ENCODE measurements at places on chromosomes 13 and 19.

DNA sequence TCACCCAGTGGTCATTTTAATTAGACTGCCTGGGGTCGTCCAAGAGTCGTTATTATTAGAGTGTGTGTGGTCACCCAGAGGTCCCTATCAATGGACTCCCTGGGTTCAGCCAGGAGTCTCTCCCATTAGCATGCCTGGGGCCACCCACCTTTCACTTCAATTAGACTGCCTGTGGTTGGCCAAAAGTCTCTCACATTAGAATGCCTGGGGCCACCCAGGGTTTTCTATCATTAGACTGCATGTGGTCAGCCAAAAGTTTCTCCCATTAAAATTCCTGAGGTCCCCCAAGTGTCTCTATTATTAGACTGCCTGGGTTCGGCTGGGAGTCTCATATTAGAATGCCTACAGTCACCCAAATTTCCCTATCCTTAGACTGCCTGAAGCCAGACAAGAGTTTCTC is 1472.6 kb downstream of the UQCRFS1 start:
- no peak for DNase-seq

- DNase-seq = no peak
These were observed 54.1 kb upstream of the RFXAP start for GRCh38 chr13:36764957-36765356.

DNA sequence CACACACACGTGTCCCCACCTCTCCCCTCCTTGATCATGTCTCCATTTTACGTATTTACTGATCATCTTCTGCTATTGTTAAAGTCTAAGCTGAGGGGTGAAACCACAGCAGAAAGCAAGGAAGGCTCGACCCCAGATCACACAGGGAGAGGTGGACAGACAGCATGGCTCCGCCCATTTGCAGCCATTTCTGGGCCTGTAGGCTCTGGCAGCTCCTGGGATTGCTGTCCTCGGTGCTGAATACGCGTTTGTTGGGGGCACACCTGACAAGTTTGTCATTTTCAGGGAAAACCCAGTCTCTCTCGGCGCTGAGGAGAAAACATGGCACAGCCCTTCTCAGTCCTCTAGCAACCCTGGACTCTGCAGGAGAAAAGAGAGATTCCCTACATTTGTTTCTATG is 8.0 kb downstream of the TMEM86B start:
- no peak for DNase-seq

- no peak for DNase-seq
These were observed 15.6 kb upstream of the NBEA start for GRCh38 chr13:34926508-34926907.

DNA sequence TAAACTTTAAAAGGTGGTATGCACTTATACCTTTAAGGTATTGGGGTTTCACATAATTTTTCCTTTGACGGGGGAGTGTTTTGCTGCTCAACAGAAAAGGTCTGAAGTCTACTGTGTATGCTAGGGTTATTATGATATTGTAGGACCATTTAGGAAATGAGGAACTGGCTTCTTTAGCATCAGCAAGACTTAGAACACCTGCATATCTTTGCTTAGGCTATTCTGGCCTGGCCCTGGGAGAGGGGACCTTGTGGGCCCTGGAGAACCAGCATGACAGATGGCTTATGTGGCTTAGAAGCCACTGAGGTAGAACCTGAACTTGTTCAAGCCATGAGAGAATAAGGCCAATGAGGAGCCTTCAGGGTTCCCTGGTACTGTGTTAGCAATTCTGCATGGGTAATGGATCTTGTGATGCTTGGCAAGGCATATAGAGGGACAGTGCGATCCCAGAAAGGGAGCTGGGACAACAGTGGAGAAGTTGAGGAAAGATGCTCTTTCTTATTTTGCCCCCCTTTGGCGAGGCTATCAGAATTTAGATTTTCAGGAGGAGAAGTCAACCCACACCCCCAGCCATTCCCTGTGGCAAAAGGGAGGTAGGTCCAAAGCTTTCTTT is 4.3 kb downstream of the RGCC start:
- no peak for DNase-seq

DNA sequence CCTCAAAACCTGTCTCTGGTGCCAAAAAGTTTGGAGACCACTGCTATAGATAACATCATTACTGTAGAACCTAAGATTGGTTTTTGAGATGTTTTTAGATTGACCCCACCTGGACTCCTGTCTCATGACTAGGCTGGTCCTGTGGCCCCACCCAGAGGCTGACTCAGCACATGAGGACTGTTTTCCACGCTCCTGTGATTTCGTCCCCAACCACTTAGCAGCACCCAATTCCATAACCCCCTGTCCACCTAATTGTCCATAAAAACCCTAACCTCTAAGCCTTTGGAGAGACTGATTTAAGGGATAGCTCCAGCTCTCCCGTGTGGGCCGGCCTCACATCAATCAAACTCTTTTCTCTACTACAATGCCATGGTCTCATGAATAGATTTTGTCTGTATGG is 25.6 kb upstream of the GAS6 start:
- no peak for DNase-seq

DNA sequence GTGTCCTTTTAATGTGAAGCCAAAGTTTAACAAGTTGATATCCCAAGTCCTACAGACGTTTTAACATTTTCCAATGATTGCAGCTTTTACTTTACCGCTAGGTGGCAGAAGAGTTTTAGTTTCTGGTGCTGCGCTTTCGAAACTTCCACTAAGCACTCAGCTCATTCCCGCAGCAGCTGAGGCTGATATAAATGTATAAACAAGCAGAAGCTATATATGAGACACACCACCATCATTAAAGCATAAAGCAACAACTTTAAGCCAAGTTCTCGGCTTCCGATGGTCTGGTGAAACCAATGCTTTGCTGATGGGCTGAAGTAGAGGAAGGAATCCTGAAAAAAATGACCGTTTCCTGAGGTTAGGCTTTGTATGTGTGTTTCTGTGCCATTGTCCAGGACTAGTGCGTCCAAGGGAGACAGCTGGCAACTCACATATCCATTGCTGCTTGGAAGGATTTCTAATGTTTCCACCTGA is 753.9 kb downstream of the OLFM4 start:
- DNase-seq = no peak

DNA sequence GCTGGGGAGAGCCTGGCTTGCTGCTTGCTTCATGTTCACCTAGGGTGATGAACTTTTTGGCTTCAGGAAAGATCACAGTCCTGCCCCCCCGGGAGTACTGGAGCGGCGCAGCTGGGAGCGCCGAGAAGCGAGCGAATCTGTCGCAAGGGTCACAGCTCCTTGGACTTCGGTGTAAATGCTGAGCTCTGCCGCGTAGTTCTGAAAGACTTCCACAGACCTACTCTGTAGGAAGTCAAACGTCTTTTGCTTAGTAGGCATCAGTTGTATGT is 2.7 kb downstream of the ING1 start:
- no peak for DNase-seq

DNA sequence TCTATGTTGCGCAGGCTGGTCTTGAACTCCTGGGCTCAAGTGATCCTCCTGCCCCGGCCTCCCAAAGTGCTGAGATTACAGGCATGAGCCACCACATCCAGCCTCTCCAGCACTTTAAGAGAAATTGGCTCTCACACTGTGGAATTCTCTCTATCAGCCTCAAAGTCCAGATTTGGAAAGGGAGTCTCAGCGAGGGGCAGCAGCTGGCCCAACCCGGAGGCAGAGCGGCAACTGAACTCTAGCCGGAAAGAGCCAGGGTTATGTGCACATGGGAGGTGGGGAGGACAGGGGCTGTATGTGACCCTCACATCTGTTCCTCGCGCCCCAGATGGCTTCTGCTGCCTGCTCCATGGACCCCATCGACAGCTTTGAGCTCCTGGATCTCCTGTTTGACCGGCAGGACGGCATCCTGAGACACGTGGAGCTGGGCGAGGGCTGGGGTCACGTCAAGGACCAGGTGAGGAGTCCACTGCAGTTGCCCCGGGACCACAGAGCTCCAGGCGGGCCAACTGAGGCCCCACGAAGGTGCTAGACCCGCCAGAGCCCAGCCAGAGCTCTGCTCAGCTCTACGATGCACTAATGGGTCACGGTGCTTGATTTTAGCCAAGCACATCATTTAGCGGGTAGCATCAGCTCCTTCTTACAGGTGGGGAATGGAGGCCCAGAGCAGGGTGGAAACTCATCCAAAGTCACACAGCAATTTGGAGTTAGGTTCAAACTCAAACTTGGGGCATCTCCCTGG is 1.3 kb downstream of the CREB3L3 start:
- no peak for DNase-seq

- no peak for DNase-seq
These were observed 1.8 kb upstream of the CDC37 start for GRCh38 chr19:10404888-10405820.

GRCh38 chr13:65336916-65337315 is 1893.2 kb downstream of the PCDH9 start:
- DNase-seq = no peak

DNA sequence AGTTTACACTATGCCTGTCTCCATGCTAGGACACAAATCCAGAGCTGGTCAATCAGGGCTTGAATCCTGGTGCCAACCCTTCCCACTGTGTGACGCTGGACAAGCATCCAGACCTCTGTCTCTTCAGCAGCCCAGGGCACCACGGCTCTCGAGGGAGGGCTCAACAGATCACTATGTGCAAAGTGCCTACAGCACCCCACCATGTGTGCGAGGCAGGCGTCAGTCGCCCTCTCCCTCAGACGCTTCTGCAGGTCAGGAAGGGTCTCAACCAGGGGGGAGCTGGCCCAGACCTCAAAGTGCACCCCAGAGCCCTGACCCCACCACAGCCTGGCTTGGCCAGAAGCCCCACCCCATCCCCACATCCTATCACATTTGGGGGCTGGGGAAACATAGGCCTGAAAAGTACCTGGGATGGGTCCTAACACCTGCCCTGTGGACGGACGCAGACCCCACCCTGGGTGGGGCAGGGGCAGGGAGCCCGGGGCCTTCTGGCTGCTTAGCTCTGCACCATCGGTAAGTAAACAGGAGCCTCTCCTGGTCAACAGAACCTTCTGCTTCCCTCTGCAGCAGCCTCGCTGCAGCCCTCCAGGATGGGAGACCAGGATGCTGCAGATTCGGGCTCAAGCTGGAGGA is 2.9 kb upstream of the C2CD4C start:
- no peak for DNase-seq

- no peak for DNase-seq
These were observed 34.4 kb downstream of the STARD13 start for GRCh38 chr13:33251131-33251661.

DNA sequence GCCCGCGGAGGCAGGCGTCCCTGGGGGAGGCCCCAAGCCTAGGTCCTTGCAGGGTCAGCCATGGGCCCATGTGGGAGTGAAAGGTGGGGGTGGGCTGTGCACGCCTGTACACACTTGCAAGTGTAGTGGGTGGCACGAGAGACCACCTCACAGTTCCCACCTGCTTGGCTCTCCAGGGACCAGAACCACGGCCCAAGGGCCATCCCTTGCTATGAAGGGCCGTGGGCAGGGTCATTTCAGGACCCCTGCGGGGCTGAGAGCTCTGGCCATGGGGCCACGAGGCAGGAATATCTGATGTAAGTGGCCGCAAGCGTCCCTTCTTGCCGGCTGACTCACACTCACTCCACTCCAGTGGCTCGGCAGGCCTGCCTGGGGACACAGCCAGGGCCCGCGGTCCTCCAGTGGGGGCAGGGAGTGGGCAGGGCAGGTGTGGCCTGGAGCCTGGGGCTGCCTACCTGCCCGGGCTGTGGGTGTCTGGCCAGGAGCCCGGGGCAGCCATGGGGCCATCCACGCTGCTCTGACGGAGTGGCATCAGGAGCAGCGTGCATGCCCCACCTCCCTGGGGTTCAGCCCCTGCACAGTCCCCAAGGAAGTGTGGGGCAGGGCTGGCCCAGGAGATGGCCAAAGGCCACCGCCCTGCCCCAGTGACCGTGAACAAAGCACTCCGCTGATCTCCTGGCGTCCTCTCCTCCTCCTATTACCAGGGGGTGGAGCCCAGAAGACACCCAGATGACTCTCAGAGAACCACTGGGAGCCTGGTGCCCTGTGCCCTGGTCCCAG is 8.6 kb upstream of the MKNK2 start:
- no peak for DNase-seq

GRCh38 chr19:50198431-50199258 is 4.8 kb upstream of the MYH14 start:
- DNase-seq = no peak

DNA sequence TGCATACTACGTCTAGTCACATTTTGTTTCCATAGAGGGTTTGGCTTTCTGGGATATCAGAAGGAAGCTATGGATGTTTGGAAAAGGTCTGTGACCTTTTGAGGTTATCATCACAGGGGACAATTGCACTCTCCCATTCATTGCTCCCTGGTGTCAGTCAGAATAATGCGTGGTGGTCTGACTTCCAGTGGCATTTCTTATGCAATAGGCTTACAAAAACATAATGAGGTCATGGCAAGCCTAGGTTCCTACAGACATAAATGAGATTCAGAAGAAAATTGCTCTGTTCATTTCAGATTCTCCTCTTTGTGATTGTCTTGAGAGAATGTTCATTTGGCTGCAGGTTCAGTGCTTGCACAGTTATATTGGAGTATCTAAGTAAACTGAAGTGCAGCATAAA is 54.6 kb downstream of the ARHGAP35 start:
- DNase-seq = no peak

DNA sequence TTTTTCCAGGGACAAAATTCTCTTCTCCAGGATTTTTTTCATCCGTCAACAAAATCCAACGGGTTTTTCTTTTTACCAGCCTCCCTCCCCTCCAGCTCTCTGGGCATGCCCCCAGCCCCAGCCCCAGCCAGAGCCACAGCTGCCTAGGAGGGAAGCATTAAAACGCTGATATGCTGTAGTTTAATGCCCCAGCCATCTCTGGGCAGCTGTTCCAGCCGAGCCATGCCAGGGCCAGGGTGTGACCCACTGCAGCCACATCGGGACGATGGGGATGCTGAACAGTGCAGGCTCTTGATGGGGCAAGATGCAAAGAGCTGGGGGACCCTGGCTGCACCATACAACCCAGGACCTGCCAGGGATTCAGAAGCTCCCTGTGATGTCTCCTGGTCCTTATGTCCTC is 32.1 kb downstream of the TSHZ3 start:
- DNase-seq = no peak

DNA sequence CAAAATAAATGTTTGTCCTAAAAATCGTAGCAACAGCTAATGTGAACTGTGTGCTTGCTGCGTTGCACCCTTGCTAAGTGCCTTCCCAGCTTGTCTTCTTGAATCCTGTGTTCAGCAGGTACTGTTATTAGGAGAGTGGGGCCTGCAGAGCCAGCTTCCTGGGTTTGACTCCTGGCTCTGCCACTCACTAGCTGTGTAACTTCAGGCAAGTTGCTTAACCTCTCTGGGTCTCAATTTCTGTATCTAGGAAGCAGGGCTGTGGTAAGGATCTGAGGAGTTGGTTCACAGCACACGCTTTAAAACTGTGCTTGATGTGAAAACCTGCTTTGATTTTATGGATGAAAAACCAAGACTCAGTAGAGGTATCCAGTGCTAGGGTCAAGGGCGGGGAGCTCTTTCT is 10.0 kb downstream of the NFIX start:
- DNase-seq = no peak

DNA sequence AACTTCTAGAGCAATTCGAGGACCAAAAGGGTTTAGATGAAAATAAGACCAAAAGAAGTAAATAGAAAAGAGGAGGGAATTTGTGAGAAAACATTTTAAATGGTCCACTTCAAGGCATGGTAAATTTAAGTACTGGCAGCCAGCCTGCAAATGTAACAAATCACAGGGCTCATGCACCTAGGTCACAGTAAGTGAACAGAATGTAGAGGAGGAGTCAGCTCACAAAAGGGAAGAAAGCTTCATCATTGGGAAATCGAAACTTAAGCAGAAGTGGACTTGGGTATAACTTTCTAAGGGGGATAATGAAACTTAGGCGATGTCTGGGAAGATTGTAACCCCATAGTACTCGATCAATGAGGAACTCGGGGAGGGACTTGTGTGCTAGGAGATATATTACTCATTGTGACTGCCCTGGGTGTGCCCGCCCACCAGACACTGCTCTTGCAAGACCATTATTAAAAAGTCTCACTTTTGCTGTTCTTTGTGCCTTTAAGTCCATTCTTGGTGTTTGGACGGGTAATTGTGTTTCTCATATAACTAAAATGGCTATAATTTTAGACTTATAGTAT is 1053.6 kb upstream of the MIR17HG start:
- DNase-seq = no peak
